ENCODE measurements at places on chromosomes 7 and 10. TPM values are rescaled to one million over a fixed set of nuclear protein-coding genes. Genes with fewer than 3 reads are reported as not detected.

DNA sequence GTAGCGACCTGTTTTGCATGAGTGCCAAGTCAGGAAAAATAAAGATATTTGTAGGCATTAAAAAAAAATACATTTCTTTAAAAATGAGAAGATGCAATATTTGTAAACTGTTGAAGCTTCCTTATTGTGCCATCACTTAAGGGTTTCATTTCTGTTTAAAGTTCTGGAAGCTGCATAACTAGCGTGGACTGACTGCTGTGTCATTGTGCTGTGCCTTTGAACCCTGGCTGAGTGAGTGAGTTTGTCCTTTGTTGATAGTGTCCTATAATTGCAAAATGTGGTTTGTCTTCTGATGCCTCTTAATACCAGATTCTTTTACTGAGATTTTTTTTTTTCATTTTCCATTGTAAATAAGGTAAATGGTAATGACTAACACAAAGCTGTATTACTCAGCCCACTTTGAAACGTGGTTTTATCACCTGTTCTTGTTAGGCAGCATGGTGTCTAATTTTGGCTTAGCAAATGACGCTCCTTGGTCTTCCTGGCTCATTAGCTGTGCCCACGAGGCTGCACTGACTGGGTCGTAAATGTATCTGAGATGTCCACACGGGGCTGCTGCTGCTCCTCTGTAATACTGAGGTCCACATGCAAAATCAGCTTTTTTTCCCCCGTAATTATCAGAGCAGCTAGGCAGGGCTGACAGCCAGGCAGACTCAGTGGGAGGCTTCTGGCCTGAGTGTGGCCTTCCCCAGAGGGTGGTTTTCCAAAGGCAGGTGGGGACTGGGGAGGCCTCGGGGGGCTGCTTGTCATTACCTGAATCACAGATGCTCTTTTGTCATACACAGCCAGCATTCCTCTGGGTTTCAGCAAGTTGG, 14.8 kb downstream of the ZSCAN25 start:
- H3K36me3 ChIP-seq, result no peaks in the 10 kb centered on the region
- no peak overlapping the region for H3K4me3 ChIP-seq
- peak; percentile 61 for DNase-seq
- H3K4me1 ChIP-seq, result no peaks in the 10 kb centered on the region
- H3K27ac ChIP-seq, result no peak overlapping the region

DNA sequence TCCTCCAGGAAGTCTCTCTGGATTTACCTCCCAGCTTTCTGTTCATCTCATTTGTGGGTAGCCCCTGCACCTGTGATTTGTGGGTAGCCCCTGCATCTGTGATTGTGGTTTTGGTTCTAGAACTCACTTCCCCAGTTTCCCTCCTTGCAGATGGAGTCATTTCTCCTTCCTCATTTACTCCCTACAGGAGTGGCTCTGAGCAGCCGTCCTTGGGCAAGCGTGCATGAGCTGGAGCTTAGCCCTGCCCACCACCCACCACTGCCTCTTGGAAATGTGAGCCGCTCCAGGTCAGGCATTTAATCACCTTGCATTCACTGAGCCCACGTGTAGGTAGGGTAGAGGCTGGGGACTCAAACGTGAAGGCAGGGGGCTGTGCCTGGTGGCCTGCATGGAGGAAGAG, 8.2 kb downstream of the COL26A1 start:
- H3K4me1 ChIP-seq, result no peaks in the 10 kb centered on the region
- DNase-seq, result no peak
- no peak overlapping the region for H3K27ac ChIP-seq
- no peaks in the 10 kb centered on the region for H3K36me3 ChIP-seq
- H3K4me3 ChIP-seq, result no peak overlapping the region

RADIL gene
- 25.6 TPM for total RNA-seq

MBL2 gene
- 0.12 TPM for total RNA-seq

DNA sequence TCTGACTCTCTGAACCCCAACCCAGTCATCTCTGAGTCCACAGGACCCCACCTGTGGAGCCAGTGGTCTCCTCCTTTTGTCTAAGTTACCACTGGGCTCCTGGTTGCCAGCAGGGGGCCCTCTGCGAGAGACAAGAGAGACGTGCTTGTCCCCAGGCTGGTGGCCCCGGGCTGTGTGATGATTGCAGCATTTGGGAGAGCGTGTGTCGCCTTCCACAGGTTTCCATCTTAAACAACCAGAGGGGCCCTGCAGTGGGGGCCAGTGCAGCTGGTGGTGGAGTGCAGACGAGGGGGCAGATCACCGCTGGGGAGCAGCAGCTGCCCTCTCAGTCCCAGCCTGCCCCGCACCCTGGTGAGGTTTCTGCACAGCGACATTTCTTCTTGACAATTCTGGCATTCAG, 122.4 kb upstream of the PPP2R2D start:
- H3K36me3 ChIP-seq, result no peaks in the 10 kb centered on the region
- H3K27me3 ChIP-seq, result no peaks in the 10 kb centered on the region
- no peaks in the 10 kb centered on the region for H3K4me1 ChIP-seq
- H3K4me3 ChIP-seq, result no peak overlapping the region

DNA sequence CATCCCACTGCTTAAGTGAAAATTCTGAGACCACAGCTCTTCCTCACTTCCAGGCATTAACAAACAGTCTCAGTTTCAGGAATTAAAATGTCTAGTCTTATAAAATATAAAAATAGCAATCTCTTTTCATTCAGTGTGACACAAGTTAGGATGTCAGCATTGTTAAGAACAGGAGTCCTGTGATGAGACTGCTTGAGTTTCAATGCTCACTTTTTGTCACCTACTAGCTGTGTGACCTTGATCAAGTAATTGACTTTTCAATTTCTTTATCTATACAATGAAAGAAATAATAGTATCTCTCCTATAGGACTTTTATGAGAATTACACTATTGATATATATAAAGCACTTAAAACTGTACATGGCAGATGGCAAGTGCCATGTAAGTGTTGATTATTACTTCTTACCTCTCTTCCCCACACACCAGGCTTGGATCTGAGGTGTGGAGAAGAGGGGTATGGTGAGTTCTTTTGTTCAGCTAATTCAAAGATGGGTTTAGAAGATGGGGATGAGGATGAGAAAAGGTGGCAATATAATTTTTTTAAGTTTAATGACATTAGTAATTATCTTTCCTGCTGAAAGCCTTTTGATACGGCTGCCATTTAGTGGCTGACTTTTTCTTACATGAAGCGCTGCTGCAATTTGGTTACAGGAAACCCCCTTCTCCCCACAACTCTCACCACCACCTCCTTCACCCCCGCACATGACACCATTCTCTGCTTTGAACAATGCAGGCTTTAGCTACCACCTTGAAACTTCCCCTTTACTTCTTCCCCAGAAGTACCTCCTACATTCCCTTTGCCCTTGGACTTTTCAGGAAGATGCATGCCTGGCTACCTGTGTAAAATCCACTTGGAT, 20.8 kb upstream of the HYAL4 start:
- H3K27me3 ChIP-seq, result no peaks in the 10 kb centered on the region
- H3K4me3 ChIP-seq, result no peak overlapping the region
- H3K4me1 ChIP-seq, result no peaks in the 10 kb centered on the region
- no peak for DNase-seq
- H3K27ac ChIP-seq, result no peak overlapping the region

GRCh38 chr7:128831994-128832879, 2.0 kb downstream of the FLNC start:
- H3K36me3 ChIP-seq, result no peaks in the 10 kb centered on the region
- peak overlapping the region; percentile 61 for H3K27ac ChIP-seq
- no peaks in the 10 kb centered on the region for H3K27me3 ChIP-seq
- H3K4me3 ChIP-seq, result no peak overlapping the region
- H3K4me1 ChIP-seq, result peaks cover 29% of the 10 kb centered on the region

- no peaks in the 10 kb centered on the region for H3K36me3 ChIP-seq
- no peaks in the 10 kb centered on the region for H3K27me3 ChIP-seq
- no peak overlapping the region for H3K4me3 ChIP-seq
Observed at GRCh38 chr10:11698691-11699549, 43.3 kb upstream of the ECHDC3 start.

BAMBI gene
- total RNA-seq, result 59.6 TPM

DNA sequence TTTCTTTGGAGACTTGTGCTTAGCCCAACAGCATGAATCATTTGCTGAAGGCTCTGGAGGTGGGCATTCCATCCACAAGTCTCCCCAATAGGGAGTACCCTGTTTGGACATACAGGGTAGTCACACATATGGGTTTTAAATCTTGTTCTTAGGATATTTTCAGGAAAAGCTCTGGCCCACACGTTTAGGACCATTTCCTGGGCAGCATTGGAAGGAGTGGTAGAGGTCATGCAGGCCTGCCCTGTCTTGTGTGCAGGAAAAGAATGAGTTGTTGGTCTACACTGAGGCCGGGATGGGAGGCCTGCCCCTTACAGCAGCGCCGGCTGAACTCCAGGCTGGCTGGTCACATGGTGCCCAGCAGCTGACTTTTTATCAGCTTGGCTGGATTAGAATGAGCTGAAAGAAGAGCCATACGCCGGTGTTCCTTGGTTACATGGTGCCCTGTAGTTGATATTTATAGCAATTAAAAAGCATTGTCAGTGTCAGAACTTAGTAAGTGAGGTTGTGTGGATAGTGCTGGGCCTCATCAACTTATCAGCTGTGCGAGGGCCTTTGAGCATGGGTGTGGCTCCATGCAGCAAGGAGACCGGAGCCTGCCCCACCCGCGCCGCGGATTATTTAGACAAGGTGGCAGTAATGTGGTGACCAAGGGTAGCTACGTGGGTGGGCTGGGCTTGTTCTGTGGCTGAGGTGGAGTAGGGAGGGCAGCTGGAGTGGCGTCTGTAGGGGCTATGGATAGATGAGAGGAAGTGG, 28.6 kb downstream of the OGDH start:
- H3K36me3 ChIP-seq, result no peaks in the 10 kb centered on the region
- H3K27ac ChIP-seq, result peak overlapping the region; percentile 48
- H3K27me3 ChIP-seq, result no peaks in the 10 kb centered on the region
- no peak overlapping the region for H3K4me3 ChIP-seq
- peak; percentile 61 for DNase-seq

GRCh38 chr7:46220066-46220630, 299.1 kb upstream of the IGFBP3 start:
- no peaks in the 10 kb centered on the region for H3K27me3 ChIP-seq
- no peak overlapping the region for H3K4me3 ChIP-seq
- H3K4me1 ChIP-seq, result no peaks in the 10 kb centered on the region
- no peak for DNase-seq
- H3K27ac ChIP-seq, result no peak overlapping the region

DOCK4 gene
- total RNA-seq, result 12.4 TPM

DNA sequence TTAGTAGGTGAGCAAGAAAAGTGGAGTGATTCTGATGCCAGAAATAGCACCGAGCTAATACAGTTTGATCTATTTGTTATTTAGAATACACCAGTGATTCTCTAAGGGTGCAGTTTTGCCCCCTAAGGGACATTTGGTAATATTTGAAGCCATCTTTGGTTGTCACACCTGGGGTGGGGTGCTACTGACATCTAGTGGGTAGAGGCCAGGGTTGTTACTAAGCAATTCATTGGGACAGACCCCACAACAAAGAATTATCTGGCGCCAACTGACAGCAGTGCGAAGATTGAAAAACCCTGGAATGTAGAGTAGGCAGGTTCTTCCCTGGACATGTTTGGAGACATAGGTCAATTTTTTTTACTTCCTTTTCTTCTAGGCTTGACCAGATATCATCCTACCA, 14.6 kb downstream of the PALS2 start:
- no peaks in the 10 kb centered on the region for H3K36me3 ChIP-seq
- H3K27ac ChIP-seq, result no peak overlapping the region
- H3K27me3 ChIP-seq, result no peaks in the 10 kb centered on the region
- H3K4me3 ChIP-seq, result no peak overlapping the region
- H3K4me1 ChIP-seq, result no peaks in the 10 kb centered on the region
- no peak for DNase-seq

FANK1 gene
- total RNA-seq, result 41.1 TPM

GRCh38 chr10:21176934-21177480, 279.9 kb upstream of the NEBL start:
- no peak overlapping the region for H3K27ac ChIP-seq
- H3K27me3 ChIP-seq, result no peaks in the 10 kb centered on the region
- peaks cover 6% of the 10 kb centered on the region for H3K4me1 ChIP-seq
- no peak overlapping the region for H3K4me3 ChIP-seq
- no peak for DNase-seq

OR6B1 gene
- 1.8 TPM for total RNA-seq

- H3K4me3 ChIP-seq, result peak overlapping the region; percentile 66
- peak; percentile 36 for DNase-seq
- peak overlapping the region; percentile 84 for H3K27ac ChIP-seq
- H3K4me1 ChIP-seq, result peaks cover 10% of the 10 kb centered on the region
- no peaks in the 10 kb centered on the region for H3K36me3 ChIP-seq
Observed at GRCh38 chr7:15685358-15686294, 857 bp downstream of the MEOX2 start.

DNA sequence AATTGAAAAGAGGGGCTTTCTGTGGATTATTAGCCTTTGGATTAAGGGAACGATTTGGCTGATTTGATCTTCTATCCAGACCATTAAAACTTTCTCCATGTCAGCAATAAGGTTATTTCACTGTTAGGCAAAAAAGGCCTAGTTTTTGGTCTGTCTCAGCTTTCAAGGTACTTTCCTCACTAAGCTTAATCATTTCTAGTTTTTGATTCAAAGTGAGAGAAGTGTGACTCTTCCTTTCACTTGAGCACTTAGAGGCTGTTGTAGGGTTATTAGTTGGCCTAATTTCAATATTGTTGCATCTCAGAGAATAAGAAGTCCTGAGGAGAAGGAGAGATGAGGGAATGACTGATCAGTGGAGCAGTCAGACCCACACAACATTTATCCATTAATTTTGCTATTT, 596.0 kb upstream of the TPK1 start:
- no peak for DNase-seq
- no peaks in the 10 kb centered on the region for H3K27me3 ChIP-seq
- H3K4me1 ChIP-seq, result no peaks in the 10 kb centered on the region

- peaks cover 5% of the 10 kb centered on the region for H3K4me1 ChIP-seq
- H3K27ac ChIP-seq, result no peak overlapping the region
- H3K4me3 ChIP-seq, result no peak overlapping the region
- DNase-seq, result no peak
- no peaks in the 10 kb centered on the region for H3K27me3 ChIP-seq
- no peaks in the 10 kb centered on the region for H3K36me3 ChIP-seq
Observed at GRCh38 chr7:45969940-45970339, 48.9 kb upstream of the IGFBP3 start.

- H3K27me3 ChIP-seq, result no peaks in the 10 kb centered on the region
- H3K4me1 ChIP-seq, result no peaks in the 10 kb centered on the region
- H3K36me3 ChIP-seq, result no peaks in the 10 kb centered on the region
- H3K27ac ChIP-seq, result no peak overlapping the region
- DNase-seq, result no peak
Observed at GRCh38 chr7:1181640-1182039, 21.6 kb upstream of the ZFAND2A start.

DNA sequence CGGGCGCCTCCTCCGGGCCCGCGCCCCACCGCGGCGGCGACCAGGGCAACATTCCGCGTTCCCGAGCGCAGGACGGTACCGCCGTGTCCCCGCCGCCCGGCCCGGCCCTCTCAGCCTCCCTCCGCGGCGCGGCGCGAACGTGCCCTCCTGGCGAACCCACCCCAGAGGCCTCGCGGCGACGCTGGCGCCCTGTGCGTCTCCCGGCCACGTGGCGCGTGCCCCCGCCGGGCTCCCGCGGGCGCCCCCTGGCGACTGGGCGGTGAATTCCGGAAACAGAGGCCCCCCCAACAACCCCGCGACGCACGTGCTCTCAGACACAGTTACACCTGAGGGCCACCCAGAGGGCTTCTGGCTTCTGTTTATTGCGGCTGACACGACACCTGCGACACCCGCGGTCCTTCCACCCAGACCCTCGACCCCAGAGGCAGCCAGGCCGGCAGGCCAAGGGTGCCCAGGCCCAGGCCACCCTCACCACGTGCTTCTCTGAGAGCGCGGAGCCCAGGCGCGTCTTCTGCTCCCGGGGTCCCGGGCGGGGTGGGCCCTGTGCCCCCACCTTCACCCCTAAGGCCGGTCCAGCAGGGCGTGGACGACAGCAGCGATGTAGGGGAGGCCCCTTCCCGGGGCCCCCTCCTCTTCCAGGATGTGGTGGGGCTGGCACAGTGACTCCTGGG, at the start of gene SAP25:
TSS of gene SAP25 (minus strand) at position 210 of the 671 bp plus-strand sequence. CDS start at position 52, 158 bp downstream.
- H3K4me1 ChIP-seq, result peaks cover 15% of the 10 kb centered on the region
- no peaks in the 10 kb centered on the region for H3K27me3 ChIP-seq
- H3K36me3 ChIP-seq, result no peaks in the 10 kb centered on the region
- H3K27ac ChIP-seq, result peak within 1 kb of the TSS; percentile 71
- peak; percentile 56 for DNase-seq
- H3K4me3 ChIP-seq, result peak within 1 kb of the TSS; percentile 41

NYAP1 gene
- 27.3 TPM for total RNA-seq
